ENCODE measurements at places on chromosomes 7 and 10.

DNA sequence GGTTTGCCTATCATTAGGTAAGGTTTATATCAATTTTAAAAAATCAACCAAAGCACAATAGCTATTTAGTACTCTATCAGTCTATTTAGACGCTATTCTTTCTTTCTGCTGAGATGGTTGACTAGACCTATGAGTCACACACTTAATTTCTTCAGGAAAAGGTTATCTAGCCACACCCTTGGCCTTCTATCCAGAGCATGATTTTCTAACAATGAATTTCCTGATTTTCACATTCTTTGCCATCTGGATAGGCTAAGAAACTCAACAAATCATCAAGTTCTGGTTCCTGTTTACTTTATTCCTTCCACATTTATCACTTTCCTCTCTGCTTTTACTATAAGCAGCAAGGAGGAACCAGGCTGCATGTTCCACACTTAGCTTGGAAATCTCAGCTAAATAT lies 8.1 kb downstream of the PRPS1L1 start:
- no peak for DNase-seq

DNA sequence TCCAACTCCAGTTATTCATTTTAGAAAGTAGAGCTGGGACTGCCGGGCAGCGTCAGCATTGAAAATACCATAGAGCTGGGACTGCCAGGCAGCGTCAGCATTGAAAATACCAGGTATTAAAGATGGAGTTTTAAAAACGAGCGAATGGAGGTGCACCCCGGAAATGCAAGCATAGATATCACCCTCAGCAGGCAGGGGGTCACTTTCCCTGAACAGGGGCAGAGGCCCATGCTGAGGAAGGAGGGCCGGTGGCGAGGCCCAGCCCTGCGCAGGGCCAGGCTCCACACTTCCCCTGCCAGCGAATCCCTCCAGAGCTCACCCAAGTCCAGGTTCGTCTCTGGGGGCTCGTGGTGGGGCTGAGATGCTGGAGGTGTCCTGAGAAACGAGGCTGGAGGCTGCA lies 84.8 kb upstream of the DIP2C start:
- no peak for DNase-seq

- peak; percentile 65 for DNase-seq
Observed at GRCh38 chr7:76397409-76398183, 11.9 kb downstream of the SSC4D start.

DNA sequence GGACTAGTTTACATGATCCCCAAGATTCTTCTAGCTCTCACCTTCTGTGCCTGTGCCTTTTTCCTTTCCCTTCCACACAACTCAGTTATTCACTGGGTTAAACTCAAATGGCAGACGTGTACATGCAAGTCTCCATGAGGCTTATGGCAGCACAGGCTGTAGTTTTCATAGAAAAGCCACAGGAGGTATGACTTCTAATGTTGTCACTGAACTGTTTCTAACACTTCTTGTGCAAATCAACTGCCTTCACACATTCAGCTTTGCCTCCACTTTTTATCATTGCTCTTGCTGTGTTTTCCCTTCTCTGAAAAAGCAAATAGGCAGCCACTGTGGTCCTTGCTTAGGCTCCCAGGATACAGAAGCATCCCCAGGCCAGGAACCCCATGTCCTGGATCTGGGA lies 5.3 kb upstream of the GIMAP5 start:
- DNase-seq, result no peak

- DNase-seq, result no peak
Observed at GRCh38 chr7:23530405-23530804, 1.4 kb downstream of the TRA2A start.

GRCh38 chr7:48035967-48036478 lies 680 bp downstream of the C7orf57 start:
- no peak for DNase-seq

GRCh38 chr10:110898391-110898790 lies 20.6 kb downstream of the BBIP1 start:
- no peak for DNase-seq

GRCh38 chr7:2661602-2662272 lies 26.3 kb upstream of the AMZ1 start:
- no peak for DNase-seq

GRCh38 chr10:63563623-63564022 lies 42.4 kb downstream of the REEP3 start:
- DNase-seq, result no peak

DNA sequence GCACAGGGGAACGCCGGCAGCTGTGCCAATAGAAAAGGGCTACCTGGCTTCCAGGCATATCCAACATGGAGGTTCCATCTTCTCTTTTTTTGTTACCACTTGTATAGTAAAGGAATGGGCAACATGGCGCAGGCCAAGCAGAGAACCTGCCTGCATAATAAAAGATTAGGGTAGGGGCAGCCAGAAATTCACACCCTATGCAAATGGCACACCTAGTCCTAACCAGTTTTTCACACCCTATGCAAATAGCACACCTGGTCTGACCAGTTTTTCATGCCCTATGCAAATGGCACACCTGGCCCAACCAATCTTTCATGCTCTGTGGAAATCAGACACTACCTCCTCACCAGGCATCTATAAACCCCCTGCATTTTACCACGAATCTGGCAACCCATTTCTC lies 369.5 kb downstream of the IPMK start:
- no peak for DNase-seq

- DNase-seq, result no peak
Observed at GRCh38 chr7:98559958-98560357, 57.1 kb upstream of the NPTX2 start.

- no peak for DNase-seq
Observed at GRCh38 chr7:46537191-46537905, 616.3 kb upstream of the IGFBP3 start.

DNA sequence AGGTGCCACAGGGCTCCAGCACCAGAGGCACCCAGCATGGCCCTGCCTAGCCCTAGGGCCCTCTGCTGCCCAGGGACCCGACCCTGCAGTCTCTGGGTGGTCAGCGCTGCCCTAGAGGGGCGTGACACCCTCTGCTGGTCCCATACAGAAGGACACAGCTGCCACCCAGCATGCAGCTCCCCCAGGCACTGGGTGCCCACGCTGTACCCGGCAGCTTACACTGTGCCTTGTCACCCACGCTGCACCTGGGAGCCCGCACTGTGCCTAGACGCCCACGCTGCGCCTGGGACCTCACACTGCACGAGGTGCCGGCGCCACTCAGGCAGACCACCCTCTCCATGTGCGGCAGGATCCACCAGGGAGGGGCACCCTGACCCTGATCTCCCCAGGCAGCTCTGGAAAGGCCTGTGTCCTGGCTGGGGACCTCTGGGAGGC lies 55.2 kb downstream of the PWWP2B start:
- no peak for DNase-seq

DNA sequence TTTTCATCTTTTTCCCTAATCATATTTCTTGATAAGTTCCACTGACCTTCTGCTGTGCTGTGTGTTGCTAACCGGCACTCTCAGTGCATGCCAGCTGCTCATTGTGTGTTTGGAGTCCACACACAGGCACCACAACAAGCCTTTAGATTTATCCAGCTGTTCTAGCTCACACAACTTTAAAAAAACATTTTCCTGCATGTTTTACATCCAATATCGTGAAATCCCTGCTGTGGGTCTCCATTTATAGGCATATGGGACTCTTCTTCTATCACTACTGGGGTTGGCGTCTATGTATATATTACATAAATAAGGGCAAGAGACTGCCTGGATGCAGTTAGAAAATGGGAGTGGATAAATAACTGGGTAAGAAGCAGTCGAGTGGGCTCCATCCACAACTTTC lies 183.6 kb upstream of the ADARB2 start:
- DNase-seq, result no peak

DNA sequence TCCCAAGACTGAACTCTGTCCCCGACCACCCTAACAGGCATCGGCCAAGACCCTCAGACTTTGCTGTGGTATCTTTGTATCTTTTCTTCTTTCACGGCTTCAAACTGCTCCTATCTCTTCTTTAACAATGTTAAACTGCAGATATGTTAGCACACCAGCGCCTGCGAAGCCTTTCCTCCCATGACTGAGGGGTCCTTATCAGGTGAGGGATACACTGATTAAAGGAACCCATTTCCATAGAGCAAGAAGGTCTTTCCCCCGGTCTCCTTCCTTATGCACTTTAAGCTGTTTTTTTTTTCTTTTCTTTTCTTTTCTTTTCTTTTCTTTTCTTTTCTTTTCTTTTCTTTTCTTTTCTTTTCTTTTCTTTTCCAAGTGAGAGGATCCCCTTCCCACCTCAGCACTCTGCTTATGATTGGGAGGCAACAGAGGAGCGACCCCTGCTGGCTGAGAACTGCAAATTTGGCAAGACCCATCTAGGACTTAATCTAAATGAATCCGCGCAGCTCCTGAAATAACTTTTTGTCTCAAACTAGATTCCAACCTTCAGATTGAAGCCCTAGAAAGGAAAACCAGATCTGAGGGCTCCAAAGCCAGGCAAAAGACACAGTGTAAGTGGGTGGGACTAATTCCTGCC lies 109.9 kb downstream of the ITGB8 start:
- no peak for DNase-seq

GRCh38 chr7:26331113-26331512 lies 39.5 kb downstream of the SNX10 start:
- no peak for DNase-seq

GRCh38 chr10:22825841-22826240 lies 102.0 kb upstream of the ARMC3 start:
- no peak for DNase-seq

DNA sequence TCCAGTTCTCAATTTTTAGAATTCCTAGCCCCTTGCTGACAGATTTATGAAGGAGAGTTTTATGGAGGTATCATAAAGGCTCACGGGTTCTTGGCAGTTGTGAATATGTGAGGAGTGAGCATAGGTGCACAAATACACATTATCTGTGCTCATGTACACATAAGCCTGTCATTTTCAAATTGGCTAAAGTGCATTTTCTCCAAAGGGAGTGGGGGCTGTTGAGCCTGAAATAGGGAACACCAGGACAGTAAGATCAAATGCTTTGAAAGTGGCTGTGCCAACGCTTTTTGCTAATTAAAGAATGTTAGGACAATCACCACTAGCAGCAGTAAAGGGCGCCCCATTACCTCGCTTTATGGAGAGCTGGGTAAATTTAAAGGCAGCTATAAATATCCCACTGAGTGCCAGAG lies 8.3 kb upstream of the LRRC4 start:
- no peak for DNase-seq

GRCh38 chr10:43237631-43238446 lies 29.0 kb downstream of the RASGEF1A start:
- DNase-seq, result no peak

DNA sequence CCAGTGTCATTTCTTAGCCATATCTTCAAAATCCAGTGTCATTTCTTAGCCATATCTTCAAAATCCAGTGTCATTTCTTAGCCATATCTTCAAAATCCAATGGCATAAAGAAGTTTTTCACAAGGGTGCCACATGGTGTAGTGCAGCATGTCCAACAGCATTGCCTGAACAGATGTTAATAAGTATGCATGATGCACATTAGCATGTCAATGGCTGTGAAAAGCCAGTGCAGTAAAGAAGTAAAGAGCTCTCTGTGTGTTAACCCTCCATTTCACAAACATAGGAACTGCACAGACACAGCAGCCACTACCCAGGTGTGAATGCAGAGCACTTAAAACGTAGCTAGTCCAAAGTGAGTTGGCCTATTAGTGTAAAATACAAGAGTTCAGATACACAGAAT lies 89.8 kb downstream of the GNAI1 start:
- no peak for DNase-seq

GRCh38 chr10:112374724-112375541 lies 1.0 kb downstream of the ACSL5 start:
- no peak for DNase-seq

GRCh38 chr7:2063563-2064260 lies 169.0 kb downstream of the MAD1L1 start:
- DNase-seq, result no peak

- no peak for DNase-seq
Observed at GRCh38 chr10:77685432-77685831, 47.8 kb upstream of the KCNMA1 start.

DNA sequence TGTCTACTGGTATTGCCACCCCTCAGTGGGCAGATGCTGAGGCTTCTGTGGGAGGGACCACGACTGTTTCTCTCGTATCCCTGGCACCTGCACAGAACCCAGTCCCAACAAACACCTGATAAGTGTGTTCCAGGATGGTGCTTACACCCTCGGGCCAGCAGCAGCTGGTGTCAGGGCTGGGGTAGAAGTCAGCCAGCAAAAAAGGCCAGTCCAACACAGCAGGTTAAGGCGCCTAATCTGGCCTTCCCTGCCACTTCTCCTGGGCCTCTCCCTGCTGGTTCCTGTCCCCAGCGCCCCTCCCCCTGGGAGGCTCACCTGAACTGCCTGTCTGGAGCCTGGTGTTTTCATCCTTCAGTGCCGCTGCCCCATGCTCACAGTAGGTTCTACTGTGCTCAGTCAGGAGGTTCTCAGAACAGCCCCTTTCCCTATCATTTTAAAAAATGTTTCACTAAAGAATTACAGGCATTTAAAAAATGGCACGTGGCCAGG lies 20.0 kb downstream of the PODXL start:
- no peak for DNase-seq

DNA sequence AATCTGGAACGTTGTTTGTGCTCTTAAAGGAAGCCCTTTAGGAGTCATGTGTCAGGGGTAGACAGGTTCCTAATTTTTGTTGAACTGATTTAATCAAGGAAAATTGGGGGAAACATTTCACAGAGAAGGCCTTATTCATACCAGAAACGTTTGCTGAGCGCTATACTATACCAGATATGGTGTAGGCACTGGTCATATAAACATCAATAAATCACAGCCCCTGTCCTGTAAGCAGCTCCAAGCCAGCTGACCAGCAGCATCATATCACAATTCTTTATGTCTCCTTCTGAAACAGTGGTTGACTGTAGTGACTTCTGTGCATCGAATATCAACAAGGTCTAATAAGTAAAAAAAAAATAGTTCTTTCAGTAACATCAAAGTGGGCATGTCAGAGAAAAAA lies 1.1 kb downstream of the TMEM178B start:
- DNase-seq, result no peak

DNA sequence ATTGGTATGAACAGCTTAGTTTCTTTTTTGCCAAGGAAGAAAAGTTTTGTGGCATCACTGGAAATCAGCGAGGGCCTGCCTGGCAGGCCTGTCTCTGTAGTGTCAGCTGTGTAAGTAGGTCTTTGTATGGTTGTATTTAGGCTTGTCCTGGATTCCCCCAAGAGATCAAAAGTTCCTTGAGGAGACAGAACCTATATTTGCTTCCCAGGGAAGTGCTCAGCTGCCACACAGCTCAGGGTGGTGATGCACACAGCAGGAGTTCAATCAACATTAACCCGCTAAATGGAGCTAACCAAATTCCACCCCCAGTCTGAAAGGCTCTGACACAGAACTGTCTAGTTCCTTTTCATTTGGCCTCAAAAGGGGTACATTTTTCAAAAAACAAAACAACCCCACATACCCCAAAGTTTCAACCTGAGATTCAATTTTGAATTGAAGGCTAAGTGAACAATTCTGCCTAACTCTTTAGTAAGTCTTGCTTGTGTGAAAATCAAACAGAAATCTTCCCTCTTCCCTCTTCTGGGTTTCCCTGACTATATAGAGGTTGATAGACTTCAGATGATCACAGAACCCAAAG lies 124.4 kb downstream of the CLEC2L start:
- no peak for DNase-seq

- DNase-seq, result no peak
Observed at GRCh38 chr7:135827391-135827790, 78.8 kb upstream of the FAM180A start.

- no peak for DNase-seq
Observed at GRCh38 chr7:68176974-68177373, 1180.3 kb downstream of the TYW1 start.
